ENCODE measurements at places on chromosomes 12 and 14.

DNA sequence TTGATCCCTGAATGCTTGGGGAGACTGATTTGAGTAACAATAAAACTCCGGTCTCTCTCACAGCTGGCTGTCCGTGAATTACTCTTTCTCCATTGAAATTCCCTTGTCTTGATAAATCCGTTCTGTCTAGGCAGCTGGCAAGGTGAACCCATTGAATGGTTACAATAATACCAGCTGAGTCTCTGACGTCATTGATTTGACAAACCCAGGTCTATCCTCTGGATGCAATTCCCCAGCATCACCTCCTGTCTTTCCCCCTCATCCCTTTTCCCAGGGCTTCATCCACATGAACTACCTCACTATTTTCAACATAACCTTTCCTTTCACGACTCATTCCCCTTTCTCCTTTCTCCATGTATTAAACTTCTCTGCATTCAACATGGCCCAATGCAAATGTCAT, 98.7 kb upstream of the TMEM132C start:
- no peak for DNase-seq

GRCh38 chr12:11717519-11717961, 68.1 kb downstream of the ETV6 start:
- DNase-seq: no peak

GRCh38 chr12:56014205-56014604, 6.6 kb upstream of the IKZF4 start:
- DNase-seq: no peak

DNA sequence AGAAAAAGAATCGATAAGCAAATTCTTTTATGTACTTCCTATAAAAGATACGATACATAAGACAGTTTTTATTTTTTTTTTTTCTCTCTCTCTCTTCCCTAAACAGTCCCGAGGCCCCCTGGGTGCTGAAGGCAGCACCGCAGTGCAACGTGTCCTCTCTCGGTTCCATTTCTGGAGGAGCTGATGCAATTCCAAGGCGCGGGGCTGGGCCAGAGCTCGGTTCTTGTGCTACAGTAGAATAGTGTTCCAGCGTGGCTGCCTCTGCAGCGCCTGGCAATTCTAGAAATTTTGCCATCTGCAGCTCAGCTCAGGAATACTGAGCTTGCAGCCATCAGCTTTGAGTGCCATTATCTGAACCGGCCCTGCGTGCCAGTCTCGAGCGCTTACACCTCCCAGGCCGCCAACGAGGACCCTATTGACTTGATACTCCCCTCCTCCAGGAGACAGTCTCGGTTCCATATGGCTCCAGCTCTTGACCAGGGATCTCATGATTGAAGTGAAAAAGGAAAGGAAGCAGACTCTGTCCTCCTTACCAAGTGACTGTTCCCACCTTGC, 630 bp downstream of the ALDH1L2 start:
- no peak for DNase-seq

GRCh38 chr14:79583738-79584408, 627.4 kb downstream of the DIO2 start:
- DNase-seq: no peak

DNA sequence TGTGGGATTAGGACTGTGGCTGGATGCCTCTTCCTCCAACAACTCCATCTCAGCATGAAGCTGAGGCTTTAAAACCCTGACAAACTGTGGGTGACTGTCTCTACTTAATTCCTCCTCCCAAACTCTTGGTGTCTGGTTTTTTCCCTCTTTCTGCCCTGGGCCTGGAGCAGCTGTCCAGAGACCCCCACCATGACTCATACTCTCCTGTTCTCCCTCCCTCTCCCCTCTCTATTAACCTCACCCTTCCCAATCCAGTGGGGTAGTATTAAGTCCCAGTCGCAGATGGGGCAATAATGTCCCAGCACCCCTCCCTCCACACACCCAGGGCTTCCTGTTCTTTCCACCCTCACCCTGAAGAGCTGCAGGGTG, 2.0 kb upstream of the DNAJC14 start:
- DNase-seq: no peak

GRCh38 chr12:108129017-108129812, at the start of gene WSCD2:
Gene WSCD2 (plus strand): TSS chr12:108129288. CDS start chr12:108195833, 66,545 bp downstream.
- DNase-seq: peak; percentile 71

DNA sequence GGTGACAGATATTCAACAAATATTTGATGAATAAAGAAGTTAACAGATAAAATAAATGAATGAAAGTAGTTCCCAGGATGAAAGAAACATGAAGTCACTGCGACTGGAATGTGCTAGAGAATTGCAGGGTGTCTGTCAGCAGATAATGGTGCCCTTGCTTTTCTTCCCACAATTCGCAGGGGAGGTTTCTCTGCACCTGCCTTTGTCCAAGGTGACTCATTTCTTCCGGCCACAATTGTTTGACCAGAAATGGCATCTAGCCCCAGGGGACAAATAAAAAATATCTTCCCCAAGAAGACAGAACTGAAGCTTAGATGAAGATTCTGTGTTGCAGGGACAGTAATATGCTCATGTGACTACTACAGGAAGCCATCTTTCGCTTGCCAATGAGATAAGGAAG, 316.1 kb upstream of the TBX3 start:
- DNase-seq: no peak

- DNase-seq: no peak
Observed at GRCh38 chr14:101239065-101239464, 322.2 kb upstream of the DIO3 start.

GRCh38 chr12:3335078-3335487, 155.9 kb upstream of the PRMT8 start:
- no peak for DNase-seq

GRCh38 chr14:79840103-79840502, 371.2 kb downstream of the DIO2 start:
- DNase-seq: no peak

GRCh38 chr14:75318353-75318752, 39.7 kb downstream of the FOS start:
- DNase-seq: no peak

DNA sequence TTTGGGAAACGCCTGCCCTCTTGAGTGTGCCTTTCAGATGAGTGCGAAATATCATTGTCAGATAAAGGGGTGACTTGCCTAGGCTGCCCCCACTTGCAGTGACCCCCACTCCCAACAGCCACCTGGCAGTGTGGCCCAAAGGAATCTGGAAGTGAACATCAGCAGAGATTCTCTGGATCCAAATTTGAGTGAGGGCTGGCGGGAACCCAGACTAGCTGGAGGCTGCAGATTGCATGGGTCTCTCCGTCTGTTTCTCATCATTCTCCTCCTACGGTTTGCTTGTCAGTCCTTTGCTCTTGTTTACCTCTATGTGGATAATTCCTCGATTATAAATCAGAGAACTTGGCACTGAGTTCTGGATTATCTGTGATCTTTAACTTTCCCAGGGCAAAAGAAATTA, 280.8 kb downstream of the ZFP36L1 start:
- DNase-seq: no peak

GRCh38 chr12:56028511-56029165, 7.8 kb downstream of the IKZF4 start:
- DNase-seq: no peak

- DNase-seq: no peak
Observed at GRCh38 chr12:128510511-128510910, 243.5 kb downstream of the TMEM132C start.

DNA sequence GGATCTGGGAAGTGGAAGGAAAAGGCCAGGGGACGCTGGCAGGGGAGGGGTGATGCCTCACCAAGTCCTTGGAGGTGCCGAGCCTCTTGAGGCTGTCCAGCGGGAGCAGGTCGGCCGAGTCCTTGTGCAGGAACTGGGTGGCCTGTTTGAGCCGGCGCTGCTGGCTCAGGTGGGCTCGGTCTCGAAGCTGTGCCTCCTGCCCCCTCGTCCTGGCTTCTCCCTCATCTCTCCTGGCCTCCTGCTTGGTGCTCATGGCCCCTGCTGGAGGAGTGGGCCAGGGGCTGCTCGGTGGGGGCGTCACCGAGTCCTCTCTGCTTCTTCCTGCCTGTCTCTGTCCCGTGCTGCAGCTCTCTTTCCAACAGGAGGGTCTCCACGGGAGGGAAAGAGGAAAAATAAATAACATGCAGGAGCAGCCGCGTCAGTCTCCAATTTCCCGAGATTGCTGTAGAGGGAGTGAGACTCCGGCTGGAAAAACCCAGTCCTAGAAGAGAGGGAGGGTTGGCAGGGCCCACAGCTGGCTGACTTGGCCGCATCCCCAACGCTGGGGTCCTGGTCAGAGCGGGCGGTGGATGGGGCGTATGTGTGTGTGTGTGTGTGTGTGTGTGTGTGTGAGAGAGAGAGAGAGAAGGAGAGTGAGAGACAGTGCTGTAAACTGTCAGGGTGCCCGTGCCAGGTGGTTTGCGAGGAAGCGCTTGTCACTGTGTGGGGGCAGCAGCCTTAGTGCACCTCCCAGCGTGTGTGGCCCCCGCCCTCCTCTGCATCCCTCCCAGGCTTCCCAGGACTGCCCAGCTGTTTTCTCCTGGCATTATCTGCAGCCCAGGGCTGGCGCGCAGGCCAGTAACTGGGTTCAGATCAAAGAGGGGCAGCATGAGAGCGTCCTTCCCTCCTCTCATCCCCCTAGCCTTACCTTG, at the start of gene NRIP2:
Gene NRIP2 (minus strand): TSS at position 455 of the 911 bp plus-strand sequence. CDS start 52 bp downstream, at position 403.
- peak; percentile 72 for DNase-seq

DNA sequence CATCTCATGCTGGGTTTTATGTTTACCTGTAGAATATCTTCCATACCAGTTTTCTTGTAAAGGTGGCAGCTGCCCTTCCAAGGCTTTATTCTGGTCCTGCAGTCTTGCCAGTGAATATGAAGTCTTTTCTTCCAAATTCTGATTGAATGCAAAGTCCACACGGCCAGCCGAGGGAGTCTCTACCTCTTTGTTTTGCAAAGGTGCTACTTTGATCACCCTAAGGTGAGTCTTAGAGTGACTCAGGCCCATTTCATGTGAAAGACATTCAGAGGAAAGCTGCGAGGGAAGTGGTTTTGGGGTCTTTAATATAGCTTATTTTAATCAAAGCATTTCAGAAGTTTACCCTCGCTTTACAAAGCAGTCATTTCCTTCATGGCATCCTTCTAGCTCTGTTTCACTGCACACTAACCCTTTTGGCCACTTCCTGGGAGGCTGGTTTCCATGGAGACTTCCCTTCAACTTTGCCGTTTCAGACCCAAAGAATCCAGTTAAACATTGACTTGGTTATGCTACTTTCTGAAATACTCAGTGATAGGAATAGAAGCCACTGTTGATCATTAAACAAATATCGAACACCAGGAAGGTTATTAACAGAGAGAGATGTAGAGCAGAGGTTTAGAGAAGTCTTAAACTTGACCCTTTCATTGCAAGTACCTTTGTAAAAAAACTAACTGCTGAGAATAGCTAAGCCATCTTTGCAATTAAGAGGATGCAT, at the start of gene CCDC198:
Gene CCDC198 (minus strand): TSS at position 391 of the 715 bp plus-strand sequence. CDS start 142 bp downstream, at position 249.
- peak; percentile 73 for DNase-seq

DNA sequence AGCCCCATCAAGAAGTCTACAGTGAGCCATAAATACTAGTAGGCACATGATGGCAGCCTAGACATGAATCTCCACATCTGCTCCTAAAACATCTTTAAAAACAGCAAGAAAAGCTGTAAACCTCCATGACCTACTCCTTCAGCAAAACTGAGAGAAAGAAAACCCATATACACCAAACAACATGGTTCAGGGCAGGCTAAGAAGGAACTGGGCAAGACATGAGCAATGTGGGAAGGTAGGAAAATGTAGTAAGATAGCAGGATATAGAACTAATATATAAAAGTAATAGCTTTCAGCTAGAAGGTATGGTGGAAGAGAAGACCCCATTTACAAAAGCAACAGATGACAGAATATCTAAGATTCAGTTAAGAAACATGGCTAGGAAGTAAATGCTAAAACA, 88.8 kb downstream of the RPS6KA5 start:
- no peak for DNase-seq

DNA sequence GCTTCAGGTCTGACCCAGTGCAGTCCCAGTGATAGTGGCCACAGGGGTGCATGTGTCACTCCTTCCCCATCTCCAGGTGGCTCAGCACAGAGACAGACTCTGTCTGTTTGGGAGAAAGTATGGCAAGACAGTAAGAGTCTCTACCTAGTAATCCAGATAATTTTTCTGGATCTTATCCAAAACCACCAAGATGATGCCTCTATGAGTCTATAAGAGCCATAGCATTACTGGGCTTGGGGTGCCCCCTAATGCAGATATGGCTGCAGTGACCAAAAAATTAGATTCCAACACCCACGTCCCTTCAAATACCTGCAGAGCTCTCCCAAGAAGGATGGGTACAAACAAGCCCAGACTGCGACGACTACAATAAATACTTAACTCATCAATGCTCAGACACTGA, 123.8 kb downstream of the GRIP1 start:
- DNase-seq: no peak

- no peak for DNase-seq
Observed at GRCh38 chr12:107320033-107320928, 226.9 kb upstream of the CRY1 start.

DNA sequence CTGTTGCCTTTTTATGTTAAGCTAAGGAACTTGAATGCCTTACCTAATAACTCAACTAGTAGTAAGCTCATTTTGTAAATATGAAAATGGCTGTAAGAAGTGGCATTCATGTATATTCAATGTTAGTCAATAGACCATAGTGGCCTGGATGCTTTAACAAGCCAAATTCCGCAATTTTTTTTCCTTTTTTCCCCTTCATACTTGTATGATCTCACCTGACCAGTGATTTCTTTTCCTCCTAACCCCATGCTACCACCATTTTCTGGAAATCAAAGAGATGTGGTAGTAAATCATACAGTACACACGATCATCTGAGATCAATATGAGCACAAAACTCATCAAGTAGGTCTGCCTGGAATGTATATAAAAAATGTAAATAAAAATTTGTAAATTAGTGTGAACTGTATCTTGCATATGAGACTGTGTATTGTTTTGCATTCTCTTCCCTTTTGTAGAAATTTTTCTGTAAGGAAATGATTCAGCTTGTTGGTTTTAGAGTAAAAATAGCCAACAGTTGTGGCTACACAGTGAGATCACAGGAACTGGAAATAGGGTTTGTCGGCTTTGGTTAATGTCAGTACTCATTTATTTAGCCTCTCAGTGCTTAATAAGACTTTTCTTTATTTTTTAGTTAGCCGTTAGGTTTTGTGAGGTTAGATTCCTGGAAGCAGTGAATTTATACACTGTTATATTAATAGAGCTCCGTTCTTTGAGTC, 62.5 kb downstream of the ETNK1 start:
- DNase-seq: no peak

DNA sequence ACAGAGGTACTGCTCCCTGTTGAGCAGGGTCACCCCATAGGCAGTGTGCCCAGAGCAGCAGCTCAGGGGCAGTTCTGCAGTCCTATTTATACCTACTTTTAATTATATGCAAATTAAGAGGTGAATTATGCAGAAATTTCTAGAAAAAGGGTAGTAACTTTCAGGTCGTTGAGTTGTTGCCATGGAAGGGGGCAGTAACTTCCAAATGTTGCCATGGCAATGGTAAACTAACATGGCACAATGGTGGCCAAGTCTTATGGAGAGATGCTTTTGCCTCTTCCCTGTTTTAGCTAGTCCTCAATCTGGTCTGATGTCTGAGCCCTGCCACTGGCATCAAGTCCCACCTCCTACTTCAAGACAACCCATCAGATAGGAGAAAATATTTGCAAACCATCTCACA, 30.4 kb upstream of the P2RX7 start:
- no peak for DNase-seq

GRCh38 chr14:96069421-96069820, 30.3 kb downstream of the C14orf132 start:
- no peak for DNase-seq

GRCh38 chr14:60865378-60866127, 115.3 kb downstream of the TRMT5 start:
- DNase-seq: no peak
